Activated T-cell treated with anti-CD3 and anti-CD28 coated beads, Interleukin-2, amount 50 U/mL, for 4 hours (primary cell): ENCODE measurements at places on chromosomes 5 and 9. TPM values are rescaled to one million over a fixed set of nuclear protein-coding genes. Genes with fewer than 3 reads are reported as not detected.

B4GALT7 gene
- total RNA-seq = 40.5 TPM

GRCh38 chr9:132412089-132412488 is 2.1 kb downstream of the CFAP77 start:
- DNase-seq = no peak

- no peak for DNase-seq
Measured at GRCh38 chr9:131366761-131367401, 27.0 kb upstream of the PRRC2B start.

DNA sequence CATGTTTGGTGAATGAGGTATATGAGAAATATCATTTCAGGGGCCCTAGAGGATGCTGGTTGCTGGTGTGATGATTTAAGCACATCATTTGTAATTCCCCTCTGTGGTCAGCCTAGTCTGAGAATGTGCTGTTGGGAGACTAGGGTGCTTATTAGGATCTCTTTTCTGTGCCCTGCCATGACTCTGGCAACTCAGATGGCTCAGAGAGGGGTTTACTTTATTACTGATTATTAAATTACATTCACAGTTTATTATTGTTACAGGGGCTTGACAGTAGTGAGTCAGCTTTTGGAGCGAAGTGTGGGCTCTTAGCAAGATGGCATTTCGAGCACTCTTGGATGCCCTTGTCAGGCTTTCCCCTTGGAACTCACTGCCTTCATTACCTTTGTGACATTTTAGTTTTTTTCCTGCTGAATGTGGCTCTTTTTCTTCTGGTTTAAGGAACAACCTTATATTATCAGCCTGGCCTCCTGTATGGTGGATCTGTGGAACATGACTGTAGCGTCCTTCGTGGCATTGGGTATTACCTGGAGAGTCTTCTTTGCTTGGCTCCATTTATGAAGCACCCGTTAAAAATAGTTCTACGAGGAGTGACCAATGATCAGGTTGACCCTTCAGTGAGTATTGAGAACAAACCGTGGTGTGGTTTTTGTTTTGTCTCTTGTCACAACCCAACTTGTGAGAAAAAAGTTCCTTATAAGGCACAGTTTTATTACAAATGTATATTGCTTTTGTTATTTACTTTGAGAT is 33.8 kb downstream of the RCL1 start:
- DNase-seq = no peak
